NCI-H1092 treated with DMSO at 0.1 percent for 48 hours (cell line): ENCODE measurements at places on chromosomes 3 and 15.

DNA sequence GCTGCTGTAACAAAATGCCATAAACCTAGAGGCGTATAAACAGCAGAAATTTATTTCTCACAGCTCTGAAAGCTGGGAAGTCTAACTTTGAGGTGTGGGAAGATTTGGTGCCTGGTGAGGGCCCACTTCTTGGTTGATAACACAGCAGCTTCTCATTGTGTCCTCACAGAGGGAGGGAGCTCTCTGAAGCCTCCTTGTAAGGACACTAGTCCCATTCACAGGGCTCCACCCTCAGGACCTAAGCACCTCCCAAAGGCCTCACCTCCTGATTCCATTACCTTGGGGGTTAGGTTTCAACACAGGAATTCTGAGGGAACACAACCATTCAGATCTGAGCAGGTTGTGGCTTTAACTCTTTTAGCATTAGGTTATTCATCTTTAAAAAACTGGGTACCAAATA is 380.3 kb upstream of the ATP10A start:
- DNase-seq, result no peak

DNA sequence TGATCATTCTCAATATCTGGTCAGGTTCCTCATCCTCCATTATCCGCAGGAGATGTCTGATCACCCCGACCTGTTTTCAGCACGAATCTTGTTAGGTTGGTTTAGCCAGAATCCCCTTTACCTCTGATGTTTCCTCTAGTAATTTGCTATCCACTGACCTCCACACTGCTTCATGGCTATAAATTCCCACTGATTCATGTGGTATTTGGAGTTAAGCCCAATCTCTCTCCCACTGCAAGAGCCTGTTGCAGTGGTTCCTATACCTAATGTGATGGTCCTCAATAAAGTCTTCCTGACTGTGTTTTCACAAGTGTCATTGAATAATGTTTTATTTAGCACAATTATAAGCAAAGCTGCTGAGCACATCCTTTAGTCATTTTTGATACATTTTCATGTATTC is 124.8 kb upstream of the CNTN3 start:
- no peak for DNase-seq

GRCh38 chr3:39124876-39125840 is 17.7 kb downstream of the TTC21A start:
- DNase-seq, result no peak

DNA sequence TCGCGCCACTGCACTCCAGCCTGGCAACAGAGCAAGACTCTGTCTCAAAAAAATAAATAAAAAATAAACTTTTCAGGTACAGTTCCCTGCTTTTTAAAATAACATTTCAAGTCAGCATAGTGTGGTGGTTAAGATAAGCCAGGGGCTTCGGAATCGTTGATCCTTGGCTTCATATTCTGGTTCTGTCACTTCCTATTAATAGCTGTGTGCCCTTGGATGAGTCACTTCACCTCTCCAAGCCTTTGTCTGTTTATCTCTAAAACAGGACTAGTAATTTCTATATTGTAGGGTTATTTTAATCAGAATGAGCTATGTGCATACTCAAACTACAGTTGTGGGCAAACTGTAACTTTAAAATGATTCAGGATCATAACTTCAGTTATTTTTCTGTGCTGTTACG is 53.8 kb upstream of the SENP5 start:
- no peak for DNase-seq

GRCh38 chr3:38458796-38459498 is 5.3 kb downstream of the ACVR2B start:
- DNase-seq, result no peak

DNA sequence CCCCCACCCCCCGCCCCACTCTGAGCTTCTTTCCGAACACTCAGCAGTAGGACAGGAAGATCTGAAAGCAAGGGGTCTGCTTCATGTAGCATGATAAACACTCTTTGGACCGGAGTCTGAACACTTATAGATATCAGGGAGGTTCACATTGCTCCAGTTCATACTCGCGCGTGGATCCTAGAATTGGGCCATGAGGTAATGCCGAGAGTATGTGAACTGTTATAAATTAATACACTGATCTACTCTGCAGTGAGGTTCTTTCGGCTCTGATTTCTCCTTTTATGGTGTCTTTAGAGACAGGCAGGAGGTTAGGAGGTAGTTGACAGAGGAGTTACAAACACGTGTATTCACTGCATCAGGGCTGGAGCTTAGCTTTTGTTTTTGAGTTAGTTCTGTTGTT is 223.0 kb downstream of the THSD4 start:
- no peak for DNase-seq

- DNase-seq, result no peak
These were observed 30.3 kb downstream of the RPN1 start for GRCh38 chr3:128620268-128620691.

DNA sequence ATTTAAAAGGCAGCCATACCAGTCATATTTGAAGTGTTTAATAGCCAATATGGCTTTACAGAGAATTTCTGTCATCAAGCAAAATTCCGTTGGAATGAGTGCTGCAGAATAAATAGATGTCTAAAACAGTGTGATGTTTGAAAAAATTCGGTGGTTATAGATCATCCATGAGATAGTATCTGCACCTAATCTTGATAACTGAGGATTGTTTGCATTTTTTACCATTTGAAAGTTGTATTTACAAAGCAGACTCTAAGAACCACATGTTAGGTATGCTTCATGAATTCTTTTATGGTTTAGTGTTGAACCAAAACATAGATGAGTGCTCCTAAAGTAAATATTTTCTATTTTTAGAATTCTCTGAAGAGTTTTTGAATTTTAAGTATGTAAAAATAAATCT is 476.1 kb downstream of the NAALADL2 start:
- no peak for DNase-seq
